ENCODE measurements at places on chromosomes 4 and X.

GRCh38 chr4:77196866-77197265, 39.9 kb downstream of the CCNG2 start:
- DNase-seq: no peak

- DNase-seq: no peak
These were observed 233.6 kb downstream of the ZNF674 start for GRCh38 chrX:46311581-46312120.

DNA sequence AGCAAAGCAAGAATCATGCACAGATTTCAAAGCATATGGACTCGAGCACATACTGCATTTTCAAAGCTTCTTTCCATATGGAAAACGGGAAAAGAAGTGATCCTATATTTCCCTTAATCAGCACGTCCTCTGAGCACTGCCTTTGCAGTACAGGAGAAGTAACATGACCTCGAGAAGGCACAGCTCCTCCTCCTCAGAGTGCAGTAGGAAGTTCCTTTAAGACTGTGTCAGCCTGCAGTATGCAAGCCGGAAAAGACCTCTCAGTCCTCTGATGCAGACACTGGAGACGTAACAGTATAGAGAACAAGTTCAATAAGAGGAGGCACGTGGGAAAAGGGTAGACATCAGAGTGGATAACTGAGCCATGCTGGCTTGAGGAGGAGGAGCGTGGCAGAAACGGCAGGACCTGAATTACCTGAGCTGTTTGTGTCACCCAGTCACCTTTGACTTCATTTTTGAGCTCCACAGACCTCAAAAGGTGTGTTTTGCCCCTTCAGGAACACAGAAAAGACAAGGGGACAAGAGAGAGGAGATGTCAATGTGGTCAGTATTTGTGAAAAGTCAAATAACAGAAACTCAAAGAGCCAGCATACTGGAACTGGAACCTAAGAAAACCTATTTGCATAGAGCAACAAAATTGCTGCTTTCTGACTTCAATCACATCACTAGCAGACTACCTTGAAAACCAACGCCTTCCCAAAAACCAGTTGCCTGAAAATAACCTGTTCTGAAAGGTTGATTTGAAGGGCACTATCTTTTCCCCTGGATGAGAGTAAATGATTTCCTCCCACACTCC, 20.8 kb downstream of the IRF2 start:
- no peak for DNase-seq

DNA sequence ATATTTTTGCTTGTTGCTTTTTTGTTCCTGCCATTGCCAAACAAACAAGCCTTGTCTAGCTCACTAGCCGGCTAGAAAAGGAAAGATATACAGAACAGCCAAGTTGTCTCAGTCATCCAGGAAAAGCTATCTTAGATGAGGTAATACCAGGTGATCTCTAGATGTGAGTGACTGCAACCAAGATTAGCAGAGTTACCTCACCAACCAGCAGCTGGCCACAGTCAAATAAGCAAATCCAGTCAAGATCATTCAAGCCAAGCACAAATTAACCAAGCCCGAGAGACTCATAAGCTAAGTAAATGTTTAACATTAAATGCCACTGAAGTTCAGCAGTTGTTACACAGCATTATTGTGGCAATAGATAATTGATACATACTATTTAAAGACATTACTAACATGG, 108.6 kb downstream of the CENPC start:
- no peak for DNase-seq

DNA sequence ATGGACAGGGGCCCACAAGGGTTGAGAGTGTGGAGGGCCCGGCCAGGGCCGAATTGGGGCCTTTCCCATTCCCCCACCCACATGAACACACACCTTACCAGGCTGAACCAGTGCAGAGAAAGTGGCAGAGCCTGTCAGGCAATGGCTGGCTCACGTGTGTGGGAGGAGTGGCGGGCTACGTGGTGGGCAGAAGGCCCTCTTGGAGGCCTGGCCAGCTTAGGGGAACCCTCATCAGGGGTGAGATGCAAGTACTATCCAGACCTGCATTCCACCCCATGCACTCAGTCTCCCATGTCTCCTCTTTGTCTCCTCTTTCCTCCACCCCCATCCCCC, 965 bp downstream of the TCEAL4 start:
- peak; percentile 18 for DNase-seq

- DNase-seq: no peak
These were observed 108.3 kb upstream of the SLC4A4 start for GRCh38 chr4:71230271-71231128.

- DNase-seq: no peak
These were observed 10.9 kb upstream of the UBE2K start for GRCh38 chr4:39687014-39687413.

DNA sequence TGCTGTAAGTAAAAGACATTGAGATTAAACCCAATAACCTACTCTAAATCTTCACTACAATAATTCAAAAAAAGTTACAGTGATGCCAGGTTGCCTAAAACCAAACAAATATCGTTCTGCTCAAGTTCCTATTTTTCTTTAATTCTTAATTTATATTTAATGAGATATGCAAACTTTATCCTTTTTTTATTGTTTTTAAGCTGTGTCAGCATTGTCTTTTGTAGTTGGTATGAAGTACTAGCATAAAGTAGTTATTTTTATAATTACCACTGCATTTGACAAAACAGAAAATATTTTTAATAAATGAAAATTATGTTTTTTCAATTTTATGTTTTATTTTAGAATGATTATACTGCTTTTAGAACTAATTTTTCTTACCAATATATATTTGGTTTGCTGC, 1431.1 kb upstream of the PCDH7 start:
- DNase-seq: no peak

GRCh38 chr4:92307866-92308265, 4.1 kb downstream of the GRID2 start:
- peak; percentile 57 for DNase-seq

DNA sequence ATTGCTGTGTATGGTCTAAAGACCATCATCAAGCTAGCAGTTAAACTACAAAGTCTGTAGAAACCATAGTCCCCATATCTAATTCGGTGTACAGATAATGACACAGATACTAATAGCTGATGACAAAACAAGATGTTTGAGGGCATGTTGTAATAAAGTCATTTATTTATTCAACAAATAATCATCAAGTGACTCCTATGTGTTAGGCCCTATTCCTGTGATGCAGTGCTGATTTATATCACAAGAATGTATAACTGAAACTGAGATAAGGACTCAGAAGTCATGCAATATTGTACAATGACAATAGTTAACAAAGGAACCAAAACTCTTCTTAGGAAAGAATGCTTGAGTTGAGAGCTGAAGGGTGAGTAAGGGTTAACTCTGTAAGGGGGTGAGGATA, 315.0 kb upstream of the NR3C2 start:
- DNase-seq: no peak

DNA sequence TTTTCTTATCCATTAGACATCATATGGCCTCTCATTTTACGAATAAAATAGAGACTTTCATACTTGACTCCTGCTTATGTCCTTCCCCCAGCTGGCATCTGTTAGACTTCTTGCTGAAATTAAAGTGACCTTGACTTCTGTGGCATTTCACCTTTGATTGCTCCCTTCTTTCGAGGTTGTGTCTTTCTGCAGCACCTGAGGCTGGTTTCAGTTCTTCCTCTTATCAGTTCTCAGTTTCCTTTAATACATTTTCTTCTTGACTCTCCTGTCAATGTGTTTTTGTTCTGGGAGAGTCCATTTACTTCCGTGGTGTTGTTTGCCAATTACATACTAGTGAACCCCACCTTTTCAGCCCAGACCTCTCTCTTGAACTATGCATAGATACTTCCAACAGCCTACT, 81.6 kb downstream of the RBPJ start:
- no peak for DNase-seq

DNA sequence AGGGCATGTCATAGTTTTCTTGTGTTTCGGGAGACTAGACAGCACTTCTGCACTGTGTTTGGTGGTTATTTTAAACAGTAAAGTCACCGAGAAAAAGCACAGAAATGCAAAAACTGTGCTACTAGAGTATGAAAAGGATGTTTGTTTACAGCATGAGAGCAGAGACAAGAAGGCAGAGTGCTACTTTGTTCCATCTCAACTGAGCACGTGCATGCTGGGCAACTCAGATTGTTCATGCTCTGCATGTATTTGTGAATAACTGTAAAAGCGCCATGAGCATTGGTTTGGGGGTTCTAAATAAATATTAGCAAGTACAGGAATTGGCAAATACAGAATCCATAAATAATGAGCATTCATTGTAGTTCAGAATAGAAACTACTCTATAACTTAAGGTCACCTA, 7.4 kb downstream of the EVC start:
- DNase-seq: no peak

DNA sequence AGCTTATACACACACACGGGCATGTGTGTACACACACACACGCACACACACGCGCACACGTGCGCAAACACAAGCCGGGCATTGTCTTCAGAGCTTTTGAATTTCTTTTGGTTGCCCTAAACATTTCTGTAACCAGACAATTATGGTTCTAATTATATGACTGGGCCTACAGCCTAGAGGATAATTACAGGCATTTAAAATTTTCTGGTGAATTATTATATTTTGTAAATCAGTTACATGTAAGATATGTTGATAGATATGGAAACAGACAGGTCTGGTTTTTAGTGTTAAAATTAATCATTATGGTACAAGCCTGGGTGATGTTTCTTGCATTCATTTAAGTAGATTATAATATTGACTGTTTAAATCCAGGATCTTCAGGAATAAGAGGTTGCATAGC, 1120.5 kb downstream of the ADGRL3 start:
- no peak for DNase-seq

GRCh38 chr4:188911199-188911598, 772.0 kb downstream of the TRIML1 start:
- no peak for DNase-seq

DNA sequence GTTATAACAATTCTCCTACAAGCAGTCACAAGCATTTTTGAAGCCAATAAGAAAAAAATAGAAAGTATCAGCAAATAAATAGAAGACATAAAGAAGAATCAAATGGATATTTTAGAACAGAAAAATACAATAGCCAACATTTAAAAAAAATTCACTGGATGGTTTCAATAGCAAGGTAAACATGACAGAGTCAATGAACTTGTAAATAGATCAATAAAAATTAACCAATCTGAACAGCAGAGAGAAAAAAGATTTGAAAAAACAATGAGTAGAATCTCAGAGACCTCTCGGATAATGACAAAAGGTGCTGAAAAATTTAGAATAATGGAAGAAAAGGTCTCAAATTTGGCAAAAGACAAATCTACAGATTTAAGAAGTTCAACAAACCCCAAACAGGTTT, 33.3 kb upstream of the RAB33B start:
- no peak for DNase-seq

GRCh38 chr4:11441194-11441556, 12.5 kb upstream of the HS3ST1 start:
- no peak for DNase-seq

GRCh38 chrX:22882543-22882942, 117.2 kb upstream of the DDX53 start:
- DNase-seq: no peak

DNA sequence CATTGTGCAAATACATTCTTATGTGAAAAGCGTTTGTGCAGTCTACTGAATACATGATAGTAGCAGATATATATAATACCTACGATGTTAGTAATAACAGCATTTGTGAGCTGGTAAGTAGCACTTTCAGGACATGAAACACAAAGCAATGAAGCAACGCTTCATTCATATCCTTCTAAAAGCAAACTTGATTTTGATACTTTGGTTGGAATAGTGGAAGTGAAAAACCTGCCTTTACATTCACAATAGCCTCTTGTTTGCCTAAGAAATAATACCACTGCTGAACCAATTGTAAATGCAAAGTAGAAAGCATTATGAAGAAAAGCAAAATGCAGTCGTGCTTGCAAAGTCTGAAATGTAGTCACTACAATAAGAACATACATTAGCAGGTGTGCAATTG, 926.3 kb downstream of the FSTL5 start:
- DNase-seq: no peak

GRCh38 chr4:142402156-142402555, 443.9 kb downstream of the INPP4B start:
- DNase-seq: no peak

GRCh38 chr4:151537687-151538086, 128.7 kb downstream of the FHIP1A start:
- DNase-seq: peak; percentile 47

GRCh38 chr4:139511320-139511719, 44.7 kb downstream of the SETD7 start:
- no peak for DNase-seq

DNA sequence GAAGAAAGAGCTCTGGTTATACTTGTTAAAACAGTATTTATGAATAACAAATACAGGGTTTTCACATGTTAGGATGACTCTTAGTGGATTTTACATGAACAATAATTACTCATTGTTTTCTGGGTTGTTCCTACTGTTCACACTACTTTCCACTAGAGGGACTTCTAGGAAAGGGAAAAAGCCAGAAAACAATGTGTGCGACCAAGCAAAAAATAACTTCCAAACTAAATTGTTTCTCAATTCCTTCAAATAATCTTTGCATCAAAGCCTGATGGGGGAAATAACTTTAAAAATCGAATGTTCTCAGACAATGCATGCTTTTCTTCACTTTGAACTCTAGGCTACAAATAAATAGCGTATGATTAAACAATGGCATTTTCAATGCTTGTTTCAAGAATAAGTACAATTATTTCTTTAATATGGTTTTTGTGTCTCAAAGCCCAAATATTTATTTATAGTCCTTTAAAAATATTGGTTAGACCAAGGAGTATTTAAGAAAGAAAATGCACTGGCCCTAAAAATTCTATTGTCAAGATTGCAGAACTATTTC, 72.1 kb upstream of the ETNPPL start:
- peak; percentile 50 for DNase-seq

GRCh38 chr4:141922236-141922635, 285.9 kb downstream of the IL15 start:
- no peak for DNase-seq

DNA sequence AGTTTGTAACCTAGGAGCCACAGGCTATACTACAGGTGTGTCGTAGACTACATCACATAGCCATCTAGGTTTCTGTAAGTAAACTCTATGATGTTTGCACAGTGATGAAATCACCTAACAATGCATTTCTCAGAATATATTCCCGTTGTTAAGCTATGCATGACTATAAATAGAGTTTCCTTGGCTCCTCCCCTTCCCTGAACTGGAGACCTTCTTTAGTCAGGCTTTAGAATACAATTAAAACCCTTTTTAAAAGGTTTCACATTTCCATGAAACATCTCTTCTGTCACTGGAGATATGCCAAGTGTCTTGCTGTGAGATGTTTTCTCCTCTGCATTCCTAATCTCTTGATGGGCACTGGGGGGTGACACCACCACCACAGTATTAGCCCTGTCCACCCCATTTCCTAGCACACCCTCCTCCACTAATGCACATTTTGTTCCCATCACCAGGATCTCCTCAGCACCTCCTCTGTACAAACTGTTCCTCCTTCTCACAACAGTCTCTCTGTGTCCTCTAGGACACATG, 334.6 kb upstream of the CPEB2 start:
- no peak for DNase-seq
